Activated CD4-positive, alpha-beta T cell treated with anti-CD3 and anti-CD28 coated beads, Interleukin-2, Interleukin-6, amounts not matched to agents 100 ng/mL and 50 ng/mL, durations not matched to agents 16 hours and 8 hours (primary cell): ENCODE measurements at places on chromosomes 13 and 19.
A peak's percentile ranks its signal among the peaks of the same experiment; 100 is the strongest.

GRCh38 chr19:35748106-35749020 lies at the start of gene LIN37:
LIN37 (plus strand) TSS chr19:35748576; CDS start chr19:35748725, 149 bp downstream.
- DNase-seq: peak; percentile 99

GRCh38 chr19:36837176-36837905 lies 846 bp downstream of the ZNF790 start:
- DNase-seq: no peak

- DNase-seq: no peak
These were observed 140.0 kb downstream of the DACH1 start for GRCh38 chr13:71727042-71727441.

DNA sequence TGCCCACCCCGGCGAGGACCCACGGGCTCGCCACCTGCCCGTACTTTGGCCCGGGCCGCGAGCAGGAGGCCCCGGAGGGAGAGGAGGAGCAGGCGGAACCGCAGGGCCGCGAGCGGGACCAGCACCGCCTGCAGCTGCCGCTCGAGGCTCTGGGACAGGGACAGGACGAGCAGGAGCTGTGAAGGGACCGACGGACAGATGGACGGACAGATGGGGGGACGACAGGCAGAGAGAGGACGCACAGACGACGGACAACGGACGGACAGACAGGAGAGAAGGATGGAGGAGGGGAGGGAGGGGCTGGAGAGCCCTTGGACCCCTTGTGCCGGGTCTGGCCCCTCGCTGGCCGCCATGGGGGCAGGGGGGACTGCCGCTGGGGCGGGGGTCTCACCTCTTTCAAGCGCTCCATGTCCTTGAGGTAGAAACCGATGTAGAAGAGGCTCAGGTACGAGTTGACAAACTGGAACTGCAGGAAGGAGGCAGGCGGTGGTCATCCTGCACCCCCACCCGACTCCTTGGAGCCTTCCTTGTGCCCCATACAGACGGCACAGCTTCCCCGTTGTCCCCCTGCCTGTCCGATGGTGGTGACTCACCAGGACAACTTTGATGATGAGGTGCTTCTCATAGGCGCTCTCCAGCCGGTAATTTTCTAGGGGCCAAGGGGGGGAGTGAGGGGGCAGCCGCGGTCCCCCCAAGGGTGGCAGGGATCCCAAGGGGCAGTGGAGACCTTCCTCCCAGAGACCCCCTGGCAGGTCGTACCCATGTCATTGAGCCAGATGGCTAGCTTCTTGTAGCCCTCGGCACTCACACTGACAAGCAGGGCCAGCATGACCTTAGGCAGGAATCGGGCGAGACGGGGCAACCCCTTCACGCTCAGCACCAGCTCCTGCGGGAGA lies 5.0 kb downstream of the ANO8 start:
- DNase-seq: no peak

DNA sequence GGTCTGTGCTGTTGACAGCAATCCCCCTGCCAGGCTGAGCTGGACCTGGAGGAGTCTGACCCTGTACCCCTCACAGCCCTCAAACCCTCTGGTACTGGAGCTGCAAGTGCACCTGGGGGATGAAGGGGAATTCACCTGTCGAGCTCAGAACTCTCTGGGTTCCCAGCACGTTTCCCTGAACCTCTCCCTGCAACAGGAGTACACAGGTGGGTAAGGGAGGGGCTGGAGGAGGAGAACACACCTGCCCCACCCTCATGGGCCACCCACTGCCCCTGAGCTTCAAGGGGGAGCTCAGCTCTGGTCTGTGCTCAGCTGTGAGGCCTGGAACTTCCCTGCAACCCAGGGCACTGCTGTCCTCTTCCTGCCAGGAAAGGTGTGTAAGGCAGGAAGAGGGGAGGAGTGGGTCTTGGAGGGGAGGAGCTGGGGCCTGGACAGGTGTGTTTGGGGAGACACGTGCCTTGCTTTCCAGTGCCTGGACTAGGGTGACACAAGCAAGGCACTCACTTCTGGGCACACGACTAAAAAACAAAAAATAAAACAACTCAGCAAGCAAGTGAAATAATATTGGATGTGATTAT lies 3.9 kb downstream of the SIGLEC7 start:
- no peak for DNase-seq

DNA sequence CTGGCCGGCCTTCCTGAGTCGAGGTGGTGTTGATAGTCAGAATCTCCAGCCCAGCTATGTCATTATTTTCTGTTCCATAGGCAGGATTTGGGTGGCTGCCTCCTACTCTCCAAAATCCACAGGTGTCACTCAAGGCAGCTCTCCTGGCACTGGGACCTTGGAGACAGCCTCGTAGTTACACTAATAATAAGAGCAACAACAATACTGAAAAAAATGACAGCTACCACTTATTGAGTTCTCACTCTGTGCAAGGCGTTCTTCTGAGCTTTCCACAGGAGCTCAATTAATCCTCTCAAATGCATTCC lies 12.2 kb upstream of the KLK12 start:
- no peak for DNase-seq

- DNase-seq: no peak
These were observed 79.5 kb downstream of the MYO16 start for GRCh38 chr13:108708921-108709320.

- no peak for DNase-seq
These were observed 25.2 kb upstream of the HIF3A start for GRCh38 chr19:46271481-46272197.

DNA sequence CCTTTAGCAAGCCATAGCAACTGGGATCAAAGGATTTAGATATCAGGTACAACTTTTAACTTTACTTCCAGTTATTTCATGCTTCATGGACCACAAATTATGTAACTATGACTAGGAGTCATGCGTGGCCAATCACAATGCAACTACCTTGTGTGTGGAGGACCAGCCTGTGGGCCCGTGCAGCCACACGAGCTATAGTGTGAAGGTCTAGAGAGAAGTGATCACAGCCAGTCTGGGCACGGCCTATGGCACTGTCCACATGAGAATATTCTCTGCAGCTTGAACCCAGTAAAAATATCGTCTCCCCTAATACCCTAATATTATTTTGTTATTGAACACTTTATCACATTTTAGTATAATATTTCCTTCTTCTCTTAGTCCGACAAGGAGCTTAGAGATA lies 464.9 kb upstream of the MIR17HG start:
- DNase-seq: no peak

- peak; percentile 20 for DNase-seq
These were observed 66.6 kb downstream of the GGACT start for GRCh38 chr13:100521851-100522617.

- DNase-seq: no peak
These were observed 7.2 kb downstream of the GPX4 start for GRCh38 chr19:1110809-1111640.

DNA sequence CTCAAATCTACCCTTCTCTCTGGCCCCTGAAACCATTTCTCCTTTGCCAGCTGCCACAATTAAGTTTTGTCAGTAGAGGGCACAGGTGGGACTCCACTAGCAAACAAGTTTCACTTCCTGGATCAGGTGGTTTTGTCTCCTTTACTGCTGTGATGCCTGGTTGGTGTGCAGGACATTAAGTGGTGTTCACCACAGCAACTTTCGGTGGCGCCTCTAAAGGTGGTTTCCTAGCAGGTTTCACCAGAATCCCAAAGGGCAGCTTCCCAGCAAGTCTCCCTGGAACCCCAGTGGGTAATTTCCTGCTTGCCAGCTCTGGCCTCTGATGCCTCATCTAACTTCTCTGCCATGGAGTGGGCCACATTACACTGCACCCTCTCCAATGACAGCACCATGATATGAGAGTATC lies 16.6 kb downstream of the MED4 start:
- peak; percentile 54 for DNase-seq

GRCh38 chr19:5393088-5393487 lies 52.5 kb upstream of the PTPRS start:
- no peak for DNase-seq

DNA sequence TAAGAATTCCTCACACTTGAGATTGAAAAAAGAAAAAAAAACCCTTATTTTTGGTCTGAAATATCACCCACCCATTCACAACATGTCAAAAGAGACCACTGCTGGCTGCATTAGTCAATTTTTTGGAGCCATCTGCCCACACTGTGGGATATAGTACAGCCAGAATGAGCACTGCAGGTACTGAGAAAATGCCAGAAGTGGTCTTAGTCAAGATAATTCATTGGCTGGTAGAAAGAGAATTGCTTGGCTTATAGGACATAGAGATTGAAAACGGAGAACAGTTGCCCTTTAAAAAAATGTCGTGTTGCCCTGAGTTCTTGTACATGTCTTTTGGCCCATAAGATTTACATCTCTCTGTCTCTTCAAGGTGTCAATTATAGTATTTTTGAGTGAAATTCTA lies 1899.5 kb downstream of the OLFM4 start:
- DNase-seq: no peak

DNA sequence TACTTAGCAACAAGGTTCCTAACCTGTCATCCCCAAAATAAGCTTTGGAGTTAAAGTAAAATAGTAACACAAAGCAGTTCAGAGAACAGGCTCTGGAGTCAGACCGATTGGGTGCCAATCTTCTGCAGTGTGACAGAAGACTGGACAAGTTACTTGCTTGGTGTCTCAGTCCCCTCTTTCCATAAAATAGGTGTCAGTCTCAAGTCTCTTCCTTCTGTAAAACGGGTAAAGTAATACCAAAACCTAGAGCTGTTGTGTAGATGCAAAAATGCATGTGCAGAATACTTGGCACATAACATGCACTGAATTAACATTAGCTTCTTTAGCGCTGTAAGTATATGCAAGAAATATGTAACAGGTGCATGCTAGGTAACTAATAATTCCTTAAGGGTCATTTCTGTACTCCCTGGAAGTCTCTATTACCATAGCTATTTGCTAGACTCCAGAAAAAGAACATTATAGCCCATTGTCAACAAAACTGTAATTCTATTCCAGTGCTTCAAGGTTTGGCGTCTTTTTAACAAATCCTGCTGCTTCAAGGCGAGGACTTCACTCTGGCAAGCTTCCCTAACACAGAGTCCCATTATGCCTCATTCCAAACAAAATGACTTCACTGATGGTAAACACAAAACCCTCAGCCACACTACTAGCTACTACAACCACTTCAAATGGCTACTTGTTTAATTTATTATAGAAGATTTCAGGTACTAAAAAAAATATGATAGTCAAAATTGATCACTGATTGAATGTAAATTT lies 32.8 kb downstream of the ELF1 start:
- DNase-seq: no peak

DNA sequence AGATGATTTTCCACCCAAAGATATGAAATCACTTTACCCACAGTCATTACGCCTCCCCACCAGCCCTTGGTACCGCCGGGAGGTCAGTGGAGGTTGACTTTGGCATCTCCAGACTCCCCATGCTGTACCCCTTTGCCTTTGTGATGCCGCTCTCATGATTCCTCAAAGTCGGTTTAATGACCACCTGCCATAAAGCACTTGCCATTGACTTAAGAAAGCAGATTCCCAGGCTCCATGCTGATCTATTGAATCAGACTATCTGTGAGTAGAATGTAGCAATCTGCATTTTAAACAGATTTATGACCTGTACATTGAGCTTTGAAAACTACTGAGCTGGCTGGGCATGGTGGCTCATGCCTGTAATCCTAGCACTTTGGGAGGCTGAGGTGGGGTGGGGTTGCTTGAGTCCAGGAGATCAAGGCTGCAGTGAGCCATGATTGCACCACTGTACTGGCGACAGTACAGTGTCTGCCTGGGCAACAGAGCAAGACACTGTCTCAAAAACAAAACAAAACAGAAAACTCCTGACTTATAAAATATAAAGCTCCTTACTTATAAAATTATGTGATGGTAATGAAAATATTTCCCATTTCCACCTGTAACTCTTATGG lies 235.2 kb downstream of the KLF5 start:
- DNase-seq: no peak
